Activated CD4-positive, alpha-beta T cell treated with anti-CD3 and anti-CD28 coated beads, Interleukin-2, amount 50 U/mL, for 16 hours (primary cell): ENCODE measurements at places on chromosomes 6 and 20.

DNA sequence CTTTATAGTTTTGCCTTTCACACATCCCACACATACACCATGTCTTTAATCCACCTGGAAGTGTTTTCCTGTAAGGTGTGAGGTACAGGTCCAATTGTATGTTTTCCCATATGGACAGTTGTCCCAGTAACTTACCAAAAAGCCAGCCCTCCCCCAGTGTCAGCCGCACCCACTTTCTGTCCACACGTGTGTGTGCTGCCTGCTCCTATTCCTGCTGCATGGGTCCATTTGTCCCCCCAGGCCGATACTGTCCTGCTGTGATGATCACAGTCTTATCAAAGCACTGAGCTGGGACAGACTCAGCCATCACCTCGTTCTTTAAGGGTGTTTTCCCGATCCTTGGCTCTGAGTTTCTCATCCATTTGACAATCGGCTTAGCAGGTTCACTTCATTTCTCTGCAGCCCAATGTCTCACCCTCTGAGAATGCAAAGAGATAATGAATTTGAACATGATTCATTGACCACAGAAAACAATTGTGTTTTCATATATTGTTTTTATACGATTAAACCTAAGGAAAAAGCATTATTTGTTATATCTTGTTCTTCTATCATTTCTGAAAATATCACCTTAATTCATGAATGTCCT is 9.6 kb downstream of the VSX1 start:
- no peak for DNase-seq

DNA sequence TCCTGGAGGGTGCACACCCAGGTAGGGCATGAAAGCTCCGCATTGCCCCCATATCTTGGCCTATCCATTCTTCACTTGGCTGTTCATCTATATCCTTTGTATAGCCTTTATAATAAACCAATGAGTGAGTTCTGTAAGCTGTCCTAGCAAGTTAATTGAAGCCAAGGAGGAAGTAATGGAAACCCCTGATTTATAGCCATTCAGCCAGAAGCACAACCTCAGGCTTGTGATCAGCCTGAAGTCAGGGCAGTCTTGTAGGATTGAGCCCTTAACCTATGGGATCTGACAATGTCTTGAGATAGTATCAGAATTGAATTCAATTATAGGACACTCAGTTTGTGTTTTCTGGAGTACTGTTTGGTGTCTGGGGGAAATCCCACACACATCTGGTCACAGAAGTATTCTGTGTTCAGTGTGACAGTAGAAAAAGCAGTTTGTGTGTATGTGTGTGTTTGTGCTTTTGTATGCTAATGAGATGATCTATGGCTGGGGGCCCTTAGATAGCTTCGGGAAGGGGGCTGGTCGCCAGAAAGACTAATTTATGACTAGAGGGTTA is 5.7 kb downstream of the NT5E start:
- no peak for DNase-seq

GRCh38 chr20:22586645-22587310 is 2.4 kb upstream of the FOXA2 start:
- DNase-seq = peak; percentile 12

DNA sequence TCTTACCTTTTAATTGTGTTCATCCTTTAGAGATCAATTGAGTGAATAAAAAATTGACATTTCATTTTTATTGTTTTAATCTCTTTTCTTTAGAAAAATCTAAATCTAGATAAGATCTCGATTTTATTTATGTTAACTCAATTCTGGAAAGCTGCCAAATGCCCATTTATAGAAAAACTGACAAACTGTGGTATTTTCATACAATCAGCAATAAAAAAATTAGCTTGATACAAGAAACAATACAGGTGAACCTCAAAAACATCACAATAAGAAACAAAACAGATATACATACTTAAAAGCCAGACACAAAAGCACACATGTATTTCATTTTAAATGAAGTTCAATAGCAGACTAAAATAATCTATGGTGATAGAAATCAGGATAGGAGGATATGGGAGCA is 30.0 kb upstream of the ARHGAP18 start:
- DNase-seq = no peak

GRCh38 chr6:152378169-152378568 is 259.0 kb downstream of the SYNE1 start:
- DNase-seq = no peak
